GM23248 (cell line): ENCODE measurements at places on chromosomes 4 and X. TPM values are rescaled to one million over a fixed set of nuclear protein-coding genes. Genes with fewer than 3 reads are reported as not detected.

GRCh38 chr4:2484993-2485392 is 16.1 kb downstream of the RNF4 start:
- peak; percentile 84 for DNase-seq

DNA sequence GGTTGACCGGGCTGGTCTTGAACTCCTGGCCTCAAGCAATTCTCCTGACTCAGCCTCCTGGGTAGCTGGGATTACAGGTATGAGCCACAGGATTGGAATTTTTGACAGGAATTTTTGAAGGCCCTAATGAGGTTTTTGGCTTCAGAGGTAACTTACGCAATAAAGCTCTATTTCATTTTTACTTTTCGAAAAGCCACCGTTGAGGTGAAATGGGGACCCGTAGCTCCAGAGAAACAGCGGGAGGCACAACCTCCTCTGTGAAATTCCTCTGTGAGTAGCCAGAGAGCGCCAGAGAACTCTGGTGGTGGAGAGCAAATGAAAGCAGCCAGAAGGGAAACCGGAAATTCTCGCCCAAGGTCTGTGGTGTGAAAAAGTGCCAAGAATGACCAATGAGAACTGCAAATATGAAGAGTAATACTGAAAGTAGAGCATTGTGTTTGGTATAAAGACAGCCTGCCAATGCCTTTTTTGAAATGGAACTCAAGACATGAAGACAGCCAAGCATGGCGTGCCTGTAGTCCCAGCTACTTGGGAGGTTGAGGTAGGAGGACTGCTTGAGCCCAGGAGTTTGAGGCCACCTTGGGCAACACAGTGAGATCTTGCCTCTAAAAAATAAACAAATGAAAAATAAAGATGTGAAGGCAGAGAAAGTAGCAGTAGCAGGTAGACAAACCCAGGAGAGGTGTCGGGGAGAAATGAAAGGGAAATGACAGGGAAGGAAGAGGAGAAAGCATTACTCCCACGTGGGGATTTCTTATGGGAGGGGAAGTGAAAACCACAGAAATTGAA is 33.0 kb upstream of the TMEM131L start:
- peak; percentile 89 for DNase-seq

DNA sequence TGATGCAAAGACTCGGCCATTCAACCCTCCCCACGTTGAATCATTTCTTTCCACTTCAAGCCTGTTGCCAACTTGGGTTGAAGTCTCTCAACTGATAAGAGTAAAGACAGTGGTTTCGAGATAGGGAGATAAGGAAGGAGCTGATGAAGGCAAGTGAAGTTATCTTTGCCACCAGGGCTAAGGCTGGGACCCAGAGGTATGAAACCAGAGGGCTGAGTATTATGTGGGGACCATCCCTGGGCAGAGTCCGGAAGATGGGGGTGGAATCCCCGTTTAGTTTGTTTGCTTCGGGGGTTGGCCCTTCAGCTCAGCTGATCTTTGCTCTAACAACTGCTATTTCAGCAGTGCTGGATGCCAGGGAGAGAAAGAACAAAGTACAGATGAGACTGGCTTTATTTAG is 2.3 kb upstream of the XPNPEP2 start:
- no peak for DNase-seq

DNA sequence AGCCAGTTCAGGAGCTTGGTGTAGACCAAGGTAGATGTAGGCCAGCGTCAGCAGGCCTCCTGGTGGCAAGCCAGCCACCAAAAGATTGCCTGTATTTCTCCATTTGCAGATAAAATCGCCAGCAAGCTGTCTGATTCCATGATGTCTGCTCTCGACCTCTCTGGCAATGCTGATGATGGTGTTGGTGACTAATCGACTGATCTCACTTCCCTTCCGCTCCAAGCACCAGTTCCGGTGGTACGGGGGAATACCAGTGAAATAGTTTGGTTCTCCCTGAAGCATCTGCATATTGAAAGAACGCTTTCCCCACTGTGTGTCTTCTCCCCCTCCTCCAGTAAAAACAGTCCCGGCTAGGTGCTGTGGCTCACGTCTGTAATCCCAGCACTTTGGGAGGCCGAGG is 30.4 kb downstream of the GNL3L start:
- DNase-seq: no peak

DNA sequence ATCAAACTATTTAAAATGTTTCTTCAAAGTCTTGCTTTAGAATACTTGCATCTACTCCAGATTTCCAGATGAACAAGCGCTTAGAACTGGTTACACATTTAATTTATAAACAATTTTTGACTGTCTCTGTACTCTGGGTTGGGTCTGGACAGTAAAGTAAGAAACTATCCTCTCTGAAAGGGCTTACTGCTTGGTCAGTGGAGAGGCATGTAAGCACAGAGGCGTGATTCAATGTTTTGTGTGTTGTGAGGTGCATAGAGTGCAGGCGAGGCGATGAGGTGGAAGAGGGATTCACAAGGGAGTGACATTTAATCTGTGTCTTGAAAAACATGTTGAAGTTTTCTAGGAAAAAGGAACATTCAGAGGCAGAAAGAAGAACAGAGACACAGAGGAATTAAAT is 231.4 kb downstream of the VEGFC start:
- DNase-seq: peak; percentile 20

GRCh38 chrX:109623997-109624396 is 975 bp downstream of the KCNE5 start:
- DNase-seq: no peak

DNA sequence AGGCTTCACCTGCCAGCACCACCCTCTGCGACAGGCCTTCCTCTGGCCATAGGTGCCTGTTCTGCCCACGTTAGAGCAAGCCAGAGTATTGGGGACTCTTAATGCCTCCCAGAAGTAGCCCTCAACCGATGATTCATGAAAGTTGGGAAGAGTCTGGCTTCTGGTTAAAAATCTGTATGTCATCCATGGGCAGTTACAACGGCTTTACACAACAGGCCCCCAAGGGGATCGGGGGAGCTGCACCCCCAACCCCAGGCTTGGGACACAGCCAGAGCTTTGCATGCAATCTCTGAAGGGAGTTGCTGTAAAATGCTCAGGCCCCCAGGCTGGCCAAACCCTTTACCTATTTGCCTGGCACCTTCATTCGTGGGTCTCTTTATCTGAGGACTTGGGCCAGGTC is 5.4 kb upstream of the CYTL1 start:
- peak; percentile 38 for DNase-seq

DNA sequence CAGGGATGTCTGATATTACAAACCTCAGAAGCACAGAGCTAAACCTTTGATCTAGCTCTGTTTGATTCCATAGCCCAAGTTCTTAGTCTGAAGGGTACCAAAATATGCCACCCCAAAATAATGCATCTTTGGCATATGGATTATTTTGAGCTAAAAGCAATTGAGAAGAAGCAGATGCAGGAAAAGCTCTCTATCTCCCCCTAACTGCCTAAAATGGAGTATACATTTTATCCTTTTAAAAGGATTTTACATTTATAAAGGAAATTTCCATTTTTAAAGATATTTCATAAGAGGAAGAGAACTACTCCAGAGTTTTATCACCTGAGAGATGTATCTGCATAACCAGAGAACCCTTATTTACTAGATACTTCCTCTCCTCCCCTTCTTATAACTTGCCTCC is 158.7 kb downstream of the ZNF674 start:
- no peak for DNase-seq

- DNase-seq: peak; percentile 35
Observed at GRCh38 chrX:115260330-115260729, 26.4 kb upstream of the LRCH2 start.

DNA sequence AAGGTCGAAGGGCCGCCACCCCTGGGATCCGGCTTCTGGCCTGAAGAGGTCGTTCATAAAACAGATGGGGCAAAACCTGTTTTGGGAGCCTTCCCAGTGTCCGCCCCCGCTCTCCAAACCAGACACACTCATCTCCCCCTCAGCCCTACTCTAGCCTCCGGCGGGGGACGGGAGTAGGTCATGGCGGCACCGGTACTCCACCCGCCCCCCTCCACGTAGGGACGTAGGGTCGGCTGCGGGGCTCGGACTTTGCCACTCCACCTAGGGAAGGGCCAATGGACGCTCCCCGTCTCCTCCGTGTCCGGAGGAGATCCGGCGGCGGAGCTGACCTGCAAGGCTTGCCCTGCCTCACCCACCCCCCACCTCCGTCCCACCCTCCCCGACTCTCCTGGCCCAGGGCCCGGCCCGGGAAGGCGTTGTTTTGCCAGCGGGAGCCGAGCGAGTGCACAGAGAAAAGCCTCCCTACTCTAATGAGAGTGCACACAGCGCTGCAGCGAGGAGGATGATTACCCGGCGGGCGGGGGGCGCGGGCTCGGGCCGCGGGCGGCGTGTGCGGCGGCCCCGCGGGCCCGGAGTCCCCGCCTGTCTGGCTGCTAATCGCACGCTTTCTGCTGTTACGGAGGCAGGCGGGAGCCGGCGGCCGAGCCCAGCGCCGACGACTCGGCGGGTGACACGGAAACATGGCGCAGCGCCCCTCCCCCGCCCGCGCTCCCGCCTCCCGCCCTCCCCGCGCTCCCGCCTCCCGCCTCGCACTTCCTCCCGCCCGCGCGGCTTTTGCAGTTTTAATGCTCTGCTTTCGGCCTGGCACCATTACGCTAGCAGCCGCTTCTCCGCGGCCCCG is 8.3 kb upstream of the BCOR start:
- DNase-seq: peak; percentile 84

- no peak for DNase-seq
Observed at GRCh38 chr4:60002603-60003337, 1197.4 kb upstream of the ADGRL3 start.

GRCh38 chr4:106671716-106672115 is 303.1 kb upstream of the GIMD1 start:
- peak; percentile 61 for DNase-seq

- no peak for DNase-seq
Observed at GRCh38 chr4:158157412-158157811, 15.4 kb downstream of the GASK1B start.

DNA sequence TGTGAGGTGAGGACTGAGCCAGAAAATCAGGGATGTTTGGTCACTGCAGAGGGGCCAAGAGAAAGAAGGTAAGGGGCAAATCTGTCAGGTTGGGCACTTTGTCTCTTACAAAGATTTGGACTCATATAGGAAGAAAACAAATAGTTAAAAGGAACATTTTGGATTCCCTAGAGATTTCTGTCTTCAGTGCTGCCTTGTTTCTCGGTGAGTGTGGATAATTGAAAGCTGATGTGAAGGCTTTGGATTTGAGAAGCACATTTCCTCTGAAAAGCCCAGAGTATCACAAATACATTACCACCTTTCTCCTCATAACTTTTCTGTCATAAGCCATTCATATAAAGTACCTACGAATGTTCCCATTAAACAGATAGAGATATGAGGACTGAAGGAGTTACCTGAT is 107.5 kb downstream of the ATG4A start:
- peak; percentile 5 for DNase-seq

DNA sequence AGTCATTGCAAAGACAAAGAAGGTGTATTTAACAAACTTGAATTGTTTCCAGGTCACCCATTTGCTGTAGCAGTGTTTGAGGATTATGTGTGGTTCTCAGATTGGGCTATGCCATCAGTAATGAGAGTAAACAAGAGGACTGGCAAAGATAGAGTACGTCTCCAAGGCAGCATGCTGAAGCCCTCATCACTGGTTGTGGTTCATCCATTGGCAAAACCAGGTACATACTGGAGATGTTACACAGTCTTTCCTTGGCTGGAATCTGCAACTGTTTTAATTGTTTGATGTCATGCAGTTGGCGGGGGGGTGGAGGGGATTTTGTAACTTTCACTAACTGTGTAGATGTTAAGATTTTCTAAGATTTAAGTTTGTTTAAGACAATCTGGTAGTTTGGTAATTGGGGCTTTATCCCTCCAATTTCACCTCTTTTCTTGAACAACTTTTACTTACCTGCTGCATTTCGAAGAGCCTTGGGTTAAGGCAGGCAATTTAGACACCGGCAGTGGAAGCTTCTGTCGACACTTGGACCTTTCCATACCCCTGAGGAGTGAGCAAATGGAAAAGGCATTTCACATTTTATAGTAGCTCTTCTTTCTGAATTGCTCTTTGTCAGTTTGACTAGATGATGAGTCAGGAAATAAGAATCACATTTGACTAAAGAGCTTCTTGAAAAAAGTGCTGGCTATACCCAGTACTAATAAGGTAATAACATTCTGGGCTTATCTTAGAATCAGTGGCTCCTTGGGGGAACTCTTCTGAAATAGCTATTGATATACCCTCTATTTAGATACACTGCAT is 67.4 kb downstream of the EGF start:
- DNase-seq: peak; percentile 85

DNA sequence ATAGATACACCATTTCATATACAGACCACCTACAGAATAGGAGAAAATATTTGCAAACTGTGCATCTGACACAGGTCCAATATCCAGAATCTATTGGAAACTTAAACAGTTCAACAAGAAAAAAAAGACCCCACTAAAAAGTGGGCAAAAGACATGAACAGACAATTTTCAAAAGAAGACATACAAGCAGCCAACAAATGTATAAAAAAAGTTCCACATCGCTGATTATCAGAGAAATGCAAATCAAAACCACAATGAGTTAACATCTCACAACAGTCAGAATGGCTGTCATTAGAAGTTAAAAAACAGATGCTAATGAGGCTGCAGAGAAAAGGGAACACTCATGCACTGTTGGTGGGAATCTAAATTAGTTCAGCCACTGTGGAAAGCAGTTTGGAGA is 36.8 kb downstream of the KIAA0232 start:
- DNase-seq: no peak

- DNase-seq: no peak
Observed at GRCh38 chr4:74840936-74841509, 46.7 kb upstream of the BTC start.

GRCh38 chr4:4289597-4289940 is 385 bp downstream of the LYAR start:
- peak; percentile 68 for DNase-seq

DNA sequence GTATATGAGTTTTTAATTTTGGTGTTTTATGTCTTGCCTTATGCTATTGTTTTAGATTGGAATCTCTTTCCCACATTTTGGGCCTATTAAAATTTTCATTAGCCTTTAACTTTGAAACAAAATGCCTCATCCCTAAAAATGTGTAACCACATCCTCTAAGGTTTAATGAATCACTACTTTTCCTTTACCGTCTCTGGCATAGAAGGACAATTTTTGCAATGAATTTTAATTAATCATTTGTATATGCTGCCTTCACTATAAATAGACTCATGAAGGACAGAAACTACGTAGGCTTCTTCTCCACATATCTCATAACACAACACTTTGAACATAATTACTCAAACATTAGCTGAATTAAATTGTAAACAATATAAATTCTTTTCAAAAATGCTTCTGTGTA is 421.5 kb downstream of the NLGN4X start:
- DNase-seq: no peak

DNA sequence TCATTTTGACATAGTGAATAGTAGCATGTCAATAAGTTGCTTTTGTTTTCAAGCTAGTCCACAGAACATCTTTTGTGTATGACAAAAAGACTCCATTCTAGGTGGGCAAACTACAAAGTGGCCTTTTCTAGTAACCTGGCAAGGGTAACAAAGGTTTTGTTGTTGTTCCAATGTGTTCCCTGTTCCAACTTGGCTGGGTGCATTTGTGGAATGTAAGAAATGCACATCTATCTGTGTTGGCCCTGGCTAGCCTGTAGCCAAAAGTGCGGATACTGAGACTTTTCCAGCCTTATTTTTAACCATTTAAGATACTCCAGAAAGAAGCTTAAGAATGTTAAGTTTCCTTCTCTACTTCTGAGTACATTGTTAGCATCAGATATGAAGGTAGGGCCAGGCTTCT is 118.7 kb upstream of the CHRDL1 start:
- no peak for DNase-seq

GLRA3 gene
- total RNA-seq: not detected in 2 replicates

SH2D1A gene
- not detected in 2 replicates for total RNA-seq

FAM47A gene
- not detected in 2 replicates for total RNA-seq

RTL3 gene
- under 0.01 and 0.11 TPM in 2 replicates for total RNA-seq

JCHAIN gene
- total RNA-seq: 2.3 and 3.0 TPM in 2 replicates

GRK4 gene
- total RNA-seq: 5.8 and 7.1 TPM in 2 replicates

RPL9 gene
- 3,138 and 3,826 TPM in 2 replicates for total RNA-seq

NPY1R gene
- total RNA-seq: not detected in 2 replicates
